Neural progenitor cell (in vitro differentiated cells): ENCODE measurements at places on chromosomes 5 and 9. TPM values are rescaled to one million over a fixed set of nuclear protein-coding genes. Genes with fewer than 3 reads are reported as not detected.

FXN gene
- total RNA-seq, result 23.2 and 24.8 TPM in 2 replicates

PFN3 gene
- not detected in 2 replicates for total RNA-seq

WNT8A gene
- 0.25 TPM in 1 of 2 replicates, not detected in the other for total RNA-seq

LPAR1 gene
- total RNA-seq, result 30.3 and 36.0 TPM in 2 replicates

CREBRF gene
- total RNA-seq, result 13.0 and 14.3 TPM in 2 replicates

DCAF10 gene
- 15.8 and 21.0 TPM in 2 replicates for total RNA-seq

PLAC8L1 gene
- 0.51 TPM in 1 of 2 replicates, not detected in the other for total RNA-seq

IFNA21 gene
- total RNA-seq, result not detected in 2 replicates

PCYOX1L gene
- 16.4 and 28.3 TPM in 2 replicates for total RNA-seq

ADRA1B gene
- 0.59 TPM in 1 of 2 replicates, not detected in the other for total RNA-seq

DNA sequence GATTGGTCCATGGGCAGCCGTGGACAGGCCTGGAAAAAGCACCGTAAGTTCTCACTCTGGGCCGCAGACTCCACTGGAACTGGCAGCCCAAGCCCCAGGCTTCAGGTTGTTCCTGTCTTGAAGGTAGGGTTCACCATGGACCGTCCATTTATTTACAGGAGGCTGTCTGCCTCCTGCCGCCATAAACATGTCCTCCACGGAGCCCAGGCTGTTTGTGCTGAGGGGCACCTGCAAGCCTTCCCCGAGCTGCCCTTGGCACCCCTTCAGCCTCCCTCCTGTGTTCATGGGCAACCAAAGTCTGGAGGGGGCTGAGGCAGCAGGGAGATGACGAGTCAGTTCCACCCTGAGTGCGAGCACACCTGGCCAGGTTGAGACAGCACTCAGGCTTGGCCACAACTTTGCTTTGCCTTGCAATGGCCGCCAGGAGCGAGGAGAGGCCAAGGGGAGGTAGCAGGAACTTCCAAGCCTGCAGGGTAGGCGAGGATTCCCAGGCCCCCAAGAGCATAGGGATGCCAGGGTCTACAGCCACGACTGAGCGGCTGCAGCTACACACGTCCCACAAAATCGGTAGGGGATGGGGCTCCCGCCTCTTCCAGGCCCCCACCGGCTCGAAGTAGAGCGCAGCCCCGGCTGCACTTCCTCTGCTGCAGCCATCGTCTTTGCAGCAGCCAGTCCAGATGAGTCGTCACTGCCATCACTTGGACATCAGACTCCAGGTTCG is 1625.6 kb upstream of the ACO1 start:
- no peaks in the 10 kb centered on the region for H3K36me3 ChIP-seq
- no peak for DNase-seq
- H3K4me3 ChIP-seq, result no peak overlapping the region
- H3K27me3 ChIP-seq, result no peaks in the 10 kb centered on the region
- no peak overlapping the region for H3K27ac ChIP-seq

- no peak overlapping the region for H3K4me3 ChIP-seq
- no peaks in the 10 kb centered on the region for H3K4me1 ChIP-seq
- H3K27ac ChIP-seq, result no peak overlapping the region
- no peaks in the 10 kb centered on the region for H3K36me3 ChIP-seq
Measured at GRCh38 chr5:172945151-172945550, 14.1 kb upstream of the RPL26L1 start.

- no peaks in the 10 kb centered on the region for H3K27me3 ChIP-seq
- H3K27ac ChIP-seq, result no peak overlapping the region
- H3K4me1 ChIP-seq, result no peaks in the 10 kb centered on the region
- H3K4me3 ChIP-seq, result no peak overlapping the region
Measured at GRCh38 chr5:15850939-15851341, 328.7 kb downstream of the MARCHF11 start.

GRCh38 chr9:94554078-94554438 is 825 bp upstream of the PCAT7 start:
- H3K36me3 ChIP-seq, result no peaks in the 10 kb centered on the region
- H3K4me1 ChIP-seq, result no peaks in the 10 kb centered on the region
- H3K4me3 ChIP-seq, result peak overlapping the region; percentile 66
- no peak for DNase-seq
- no peak overlapping the region for H3K27ac ChIP-seq
- H3K27me3 ChIP-seq, result no peaks in the 10 kb centered on the region

DNA sequence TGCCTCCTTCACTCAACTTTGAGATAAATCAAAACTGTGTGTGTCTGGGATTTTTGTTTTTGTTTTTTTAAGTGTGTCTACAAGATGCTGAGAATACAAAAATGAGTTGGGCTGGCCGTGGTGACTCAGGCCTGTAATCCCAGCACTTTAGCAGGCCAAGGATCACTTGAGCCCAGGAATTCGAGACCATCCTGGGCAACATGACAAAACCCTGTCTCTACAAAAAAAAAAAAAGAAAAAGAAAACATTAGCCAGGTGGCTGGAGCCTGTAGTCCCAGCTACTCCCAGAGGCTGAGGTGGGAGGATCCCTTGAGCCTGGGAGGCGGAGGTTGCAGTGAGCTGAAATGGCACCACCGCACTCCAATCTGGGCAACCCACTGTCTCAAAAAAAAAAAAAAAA is 21.0 kb downstream of the HNRNPK start:
- H3K36me3 ChIP-seq, result no peaks in the 10 kb centered on the region
- H3K27me3 ChIP-seq, result no peaks in the 10 kb centered on the region
- H3K27ac ChIP-seq, result no peak overlapping the region
- no peak for DNase-seq

- H3K4me1 ChIP-seq, result peaks cover 21% of the 10 kb centered on the region
- no peaks in the 10 kb centered on the region for H3K27me3 ChIP-seq
- H3K36me3 ChIP-seq, result no peaks in the 10 kb centered on the region
- no peak overlapping the region for H3K4me3 ChIP-seq
- no peak overlapping the region for H3K27ac ChIP-seq
Measured at GRCh38 chr5:122126756-122127321, 2.5 kb upstream of the ZNF474 start.

- H3K4me3 ChIP-seq, result no peak overlapping the region
- H3K27ac ChIP-seq, result no peak overlapping the region
- no peak for DNase-seq
- H3K4me1 ChIP-seq, result peaks cover 4% of the 10 kb centered on the region
Measured at GRCh38 chr9:83065233-83065632, 2.3 kb upstream of the RASEF start.

GRCh38 chr5:169706758-169707450 is 69.8 kb downstream of the DOCK2 start:
- H3K27me3 ChIP-seq, result no peaks in the 10 kb centered on the region
- H3K36me3 ChIP-seq, result no peaks in the 10 kb centered on the region
- no peak overlapping the region for H3K27ac ChIP-seq

GRCh38 chr5:175920231-175920811 is 47.8 kb downstream of the THOC3 start:
- H3K36me3 ChIP-seq, result no peaks in the 10 kb centered on the region
- no peak overlapping the region for H3K27ac ChIP-seq
- no peak overlapping the region for H3K4me3 ChIP-seq
- no peaks in the 10 kb centered on the region for H3K27me3 ChIP-seq

GRCh38 chr5:1974081-1974480 is 91.4 kb upstream of the IRX4 start:
- no peak for DNase-seq
- H3K4me1 ChIP-seq, result peaks cover 12% of the 10 kb centered on the region
- no peaks in the 10 kb centered on the region for H3K36me3 ChIP-seq
- peaks cover 12% of the 10 kb centered on the region for H3K27me3 ChIP-seq
- no peak overlapping the region for H3K27ac ChIP-seq

GRCh38 chr9:34689512-34689911 is 1.6 kb downstream of the CCL19 start:
- no peaks in the 10 kb centered on the region for H3K36me3 ChIP-seq
- no peak for DNase-seq
- no peak overlapping the region for H3K27ac ChIP-seq
- H3K27me3 ChIP-seq, result no peaks in the 10 kb centered on the region

DNA sequence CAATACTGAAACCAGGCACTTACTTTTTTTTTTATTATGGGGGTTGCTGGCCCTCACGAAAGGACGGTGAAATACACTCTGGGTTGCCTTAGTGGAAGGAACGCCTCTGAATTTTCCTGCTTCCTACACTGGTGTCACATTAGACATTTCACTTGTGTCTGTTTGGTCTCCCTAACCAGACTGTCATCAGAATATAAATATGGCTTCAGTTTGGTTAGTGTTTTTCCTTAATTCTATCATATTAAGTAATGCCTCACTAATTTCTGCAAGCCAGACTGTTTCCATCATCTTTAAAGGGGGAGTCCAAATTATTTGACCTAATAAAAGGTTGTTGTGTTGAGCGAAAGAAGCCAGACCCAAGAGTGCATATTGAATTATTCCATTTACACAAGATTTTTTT is 4.7 kb downstream of the GLIS3 start:
- H3K27me3 ChIP-seq, result peaks cover 9% of the 10 kb centered on the region
- no peaks in the 10 kb centered on the region for H3K36me3 ChIP-seq
- DNase-seq, result no peak

DNA sequence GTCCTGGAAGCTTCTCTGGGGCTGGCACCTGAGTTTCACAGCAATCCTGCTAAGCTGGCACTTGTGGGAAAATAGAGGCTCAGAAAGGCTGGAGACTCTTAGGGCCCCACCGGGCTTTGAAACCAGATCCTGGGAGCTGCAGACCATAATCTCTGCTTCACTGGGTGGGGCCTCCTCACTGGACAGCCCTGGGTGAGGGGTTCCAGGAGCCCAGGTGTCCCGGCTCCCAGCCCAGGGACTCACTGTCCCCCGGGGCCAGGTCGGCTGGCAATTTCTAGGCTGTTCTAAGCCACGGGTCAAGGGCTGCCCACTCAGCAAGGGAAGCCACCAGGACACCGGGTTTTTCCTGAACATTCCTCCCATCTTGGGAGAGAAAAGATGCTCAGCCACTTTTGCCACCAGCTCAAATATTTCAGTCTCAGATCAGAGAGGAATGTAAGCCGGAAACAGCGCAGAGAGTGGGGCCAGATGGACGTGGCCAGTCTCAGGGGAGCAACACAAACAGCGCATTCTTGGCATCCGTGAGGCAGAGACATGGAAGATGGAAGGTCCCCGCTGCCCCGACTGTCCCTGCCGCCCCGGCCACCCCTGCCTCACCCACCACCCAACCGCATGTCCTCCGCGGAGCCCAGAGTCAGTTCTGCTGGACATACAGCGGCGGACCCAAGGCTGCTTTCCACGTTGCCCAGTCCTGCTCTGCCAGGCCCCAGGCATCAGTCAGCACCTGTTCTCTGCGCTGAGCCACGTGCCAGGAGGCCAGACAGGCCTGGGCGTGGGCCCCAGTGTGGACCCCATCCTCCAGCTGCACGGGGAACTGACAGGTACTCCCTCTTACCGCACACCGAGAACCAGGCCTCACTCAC is 72.6 kb downstream of the VAV2 start:
- H3K27me3 ChIP-seq, result no peaks in the 10 kb centered on the region
- peak overlapping the region; percentile 46 for H3K27ac ChIP-seq
- no peaks in the 10 kb centered on the region for H3K36me3 ChIP-seq
- no peak for DNase-seq
- H3K4me1 ChIP-seq, result peaks cover 49% of the 10 kb centered on the region

DNA sequence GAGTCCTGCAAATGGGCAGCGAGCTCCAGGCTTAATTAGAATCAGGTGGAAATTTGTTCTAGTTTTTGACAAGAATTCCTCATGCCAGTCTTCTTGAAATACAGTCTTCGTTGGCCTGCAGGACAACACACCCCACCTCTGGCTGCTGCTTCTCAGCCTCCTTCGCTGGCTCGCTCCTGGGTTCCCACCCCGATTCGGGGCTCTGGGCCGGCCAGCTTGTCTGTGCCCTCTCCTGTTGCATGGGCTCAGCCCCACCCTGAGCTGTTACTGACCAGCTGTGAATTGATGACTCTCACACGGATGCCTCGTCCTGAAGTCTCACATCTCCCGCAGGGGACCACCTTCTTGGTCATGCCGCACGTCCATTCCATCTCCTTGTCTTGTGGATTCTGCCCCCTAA is 21.0 kb downstream of the PSD2 start:
- DNase-seq, result no peak
- no peak overlapping the region for H3K4me3 ChIP-seq
- no peaks in the 10 kb centered on the region for H3K36me3 ChIP-seq
- H3K27ac ChIP-seq, result no peak overlapping the region

- H3K27me3 ChIP-seq, result no peaks in the 10 kb centered on the region
- no peak for DNase-seq
- no peaks in the 10 kb centered on the region for H3K36me3 ChIP-seq
Measured at GRCh38 chr5:87423755-87424154, 11.0 kb upstream of the CCNH start.
